ENCODE measurements at places on chromosomes 2 and 18.

- DNase-seq: no peak
These were observed 58.4 kb downstream of the ATOH8 start for GRCh38 chr2:85812094-85812735.

GRCh38 chr2:86806059-86806857 lies 15.5 kb upstream of the CD8A start:
- DNase-seq: no peak

DNA sequence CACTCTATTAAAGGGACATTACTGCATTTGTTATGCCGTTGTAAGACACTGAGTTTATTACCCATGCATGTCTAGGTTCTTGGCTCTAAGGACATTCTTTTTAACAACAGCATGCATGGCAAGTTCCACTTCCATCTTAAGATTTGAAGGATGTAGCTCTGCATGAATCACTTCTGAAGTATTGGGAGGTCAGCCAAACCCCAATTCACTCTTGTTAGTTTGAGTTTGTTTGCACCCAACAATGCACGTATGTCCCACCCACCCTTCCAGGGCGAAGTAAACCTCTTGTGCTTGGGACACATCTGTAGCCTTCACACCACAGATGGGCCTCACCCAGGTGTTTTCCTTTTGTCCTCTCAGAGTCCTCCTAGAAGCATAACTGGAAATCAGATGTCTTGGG lies 5.6 kb upstream of the LAMA3 start:
- no peak for DNase-seq

DNA sequence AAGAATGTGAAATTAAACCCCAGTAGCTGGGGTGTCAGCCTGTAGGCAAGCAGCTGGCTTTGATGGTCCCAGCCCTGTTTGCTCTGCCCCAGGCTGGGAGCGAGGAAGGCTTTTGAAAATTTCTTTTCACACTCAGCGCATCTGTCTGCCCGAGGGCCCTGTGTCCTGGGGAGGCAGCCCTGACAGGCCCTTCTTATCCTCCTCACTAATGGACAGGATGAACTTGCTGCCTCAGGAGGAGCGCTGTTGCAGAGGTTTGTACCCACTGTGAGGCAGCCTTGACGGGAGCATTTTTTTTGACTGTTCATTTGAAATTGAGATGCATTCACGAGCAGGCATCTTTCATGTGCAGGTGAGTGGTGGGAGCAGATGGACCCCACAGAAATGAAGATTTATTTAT lies 62.4 kb downstream of the SERPINB8 start:
- no peak for DNase-seq

DNA sequence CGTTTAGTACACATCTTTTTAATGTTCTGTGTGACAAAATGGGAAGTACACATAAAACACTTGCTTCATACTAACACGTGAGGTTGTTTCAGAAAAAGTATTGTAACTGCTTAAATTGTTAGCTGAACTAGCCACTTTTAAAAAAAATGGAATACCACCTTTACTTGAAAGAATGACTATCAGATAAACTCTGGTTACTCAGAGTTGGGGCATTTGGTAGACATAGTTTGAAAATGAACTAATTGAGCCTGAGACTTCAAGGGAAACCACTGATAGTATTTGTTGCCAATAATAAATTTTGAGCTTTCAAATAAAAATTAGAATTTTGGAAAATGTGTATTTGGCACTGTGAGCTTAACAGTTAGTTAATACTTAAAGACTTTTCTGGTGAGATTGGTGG lies 103.0 kb upstream of the FBXO11 start:
- DNase-seq: no peak

GRCh38 chr18:77035380-77036187 lies 97.0 kb downstream of the MBP start:
- no peak for DNase-seq

DNA sequence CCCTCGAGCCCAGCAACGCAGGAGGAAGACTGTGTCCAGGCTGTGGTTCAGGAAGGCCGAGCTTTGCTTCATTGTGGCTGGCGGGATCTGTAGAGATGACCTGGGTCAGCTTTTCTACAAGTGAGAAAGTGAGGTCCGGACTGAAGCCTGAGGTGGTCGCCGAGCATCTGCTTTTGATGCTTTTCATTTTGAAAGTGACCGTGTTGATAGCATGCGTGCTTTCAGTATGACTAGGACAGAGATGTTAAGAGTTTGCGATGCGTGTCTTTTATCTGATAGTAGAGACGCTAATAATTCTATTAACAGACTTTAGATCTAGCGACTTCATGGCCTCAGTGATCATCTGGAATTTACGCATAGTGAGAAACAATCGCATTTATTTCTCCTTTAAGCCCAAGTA lies 28.1 kb downstream of the CTDP1 start:
- no peak for DNase-seq

- DNase-seq: no peak
These were observed 773 bp downstream of the MBP start for GRCh38 chr18:77131652-77132368.

DNA sequence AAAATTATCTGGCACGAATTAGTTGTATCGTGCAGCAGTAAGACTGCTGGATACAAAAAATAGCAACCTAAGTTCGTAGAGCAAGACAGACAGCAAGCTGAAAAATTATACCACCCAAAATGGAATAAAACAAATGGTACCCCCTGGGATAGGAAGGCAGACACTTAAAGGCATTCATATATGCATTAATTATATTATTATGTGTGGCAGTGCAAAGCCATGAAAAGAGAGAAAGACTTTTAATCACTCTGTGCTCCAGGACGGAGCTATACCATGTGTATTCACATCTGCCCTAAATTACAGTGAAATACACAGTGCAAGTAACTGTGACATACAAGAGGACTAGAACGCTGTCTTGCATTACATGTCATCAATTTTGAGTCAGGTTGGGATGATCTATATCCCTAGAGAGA lies 235.9 kb downstream of the GULP1 start:
- DNase-seq: no peak

DNA sequence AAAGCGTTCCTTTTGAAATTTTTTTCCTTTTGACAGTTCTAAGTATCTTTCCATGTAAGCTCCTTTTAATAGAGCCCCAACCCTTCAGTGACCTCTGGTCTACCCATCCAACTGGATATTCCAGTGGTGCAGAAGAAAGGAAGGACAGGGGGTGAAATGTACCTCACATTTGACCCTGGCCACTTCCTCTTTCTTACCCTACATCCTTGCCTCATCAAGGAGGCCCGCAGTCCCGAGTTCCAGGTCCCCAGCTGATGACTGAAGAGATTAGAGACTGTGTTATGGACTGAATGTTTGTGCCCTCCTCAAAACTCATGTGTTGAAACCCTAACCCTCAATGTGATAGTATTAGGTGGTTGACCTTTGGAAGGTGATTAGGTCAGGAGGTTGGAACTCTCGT lies 158.1 kb downstream of the RBM43 start:
- no peak for DNase-seq

GRCh38 chr2:21910832-21911507 lies 787.2 kb downstream of the TDRD15 start:
- DNase-seq: no peak

- peak; percentile 38 for DNase-seq
These were observed 860.6 kb upstream of the ZEB2 start for GRCh38 chr2:145380436-145381017.

- no peak for DNase-seq
These were observed 107.2 kb upstream of the CDH2 start for GRCh38 chr18:28284132-28284531.

- no peak for DNase-seq
These were observed 78.5 kb downstream of the ATL2 start for GRCh38 chr2:38298539-38298938.

- DNase-seq: no peak
These were observed 238.6 kb downstream of the C1D start for GRCh38 chr2:67824186-67824585.

DNA sequence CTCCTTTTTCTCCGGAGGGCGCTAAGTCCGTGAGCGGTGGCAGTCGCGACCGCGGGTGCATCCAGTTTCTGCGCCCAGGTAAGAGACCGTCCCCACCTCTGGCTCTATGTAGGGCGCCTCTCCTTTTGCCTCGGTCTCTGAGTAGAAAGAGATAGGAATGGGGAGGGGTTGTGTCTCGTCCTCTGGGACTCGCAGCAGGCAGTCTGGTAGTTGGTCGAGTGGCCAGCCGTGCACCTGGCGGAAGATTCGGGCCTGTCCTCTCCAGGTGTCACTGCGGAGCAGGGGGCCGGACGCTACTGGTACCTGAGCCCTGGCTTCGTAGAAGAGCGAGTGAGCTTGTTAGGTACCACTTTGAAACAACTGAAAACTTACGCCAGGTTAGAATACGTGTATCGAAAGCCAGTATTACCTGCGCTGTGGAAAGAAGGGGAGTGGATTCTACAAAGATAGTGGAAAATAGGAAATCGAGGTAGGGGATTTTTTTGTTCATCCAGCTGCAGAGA lies 403 bp downstream of the MAP2 start:
- no peak for DNase-seq

DNA sequence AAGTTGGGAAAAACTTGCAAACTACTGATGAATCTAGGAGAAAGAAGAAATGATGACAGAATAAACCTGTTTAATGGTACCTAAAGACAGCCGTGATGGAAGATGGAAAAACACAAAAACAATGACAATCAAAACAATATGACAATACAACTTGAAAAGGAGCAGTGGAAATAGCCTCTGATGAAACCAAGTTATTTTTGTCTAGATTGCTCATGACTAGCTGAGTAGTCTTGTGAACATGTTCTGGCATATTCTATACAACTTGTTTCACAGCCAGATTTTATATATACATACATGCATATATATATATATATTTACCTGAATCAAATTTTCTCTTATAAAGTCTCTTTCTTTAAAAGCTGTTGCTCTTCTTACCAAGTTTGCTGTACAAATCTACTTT lies 439.1 kb downstream of the TGIF1 start:
- no peak for DNase-seq

GRCh38 chr18:8562919-8563318 lies 46.3 kb upstream of the RAB12 start:
- no peak for DNase-seq

- no peak for DNase-seq
These were observed 213.5 kb downstream of the FSIP2 start for GRCh38 chr2:185952100-185952499.

- no peak for DNase-seq
These were observed 193.4 kb upstream of the MYT1L start for GRCh38 chr2:2524348-2524941.

DNA sequence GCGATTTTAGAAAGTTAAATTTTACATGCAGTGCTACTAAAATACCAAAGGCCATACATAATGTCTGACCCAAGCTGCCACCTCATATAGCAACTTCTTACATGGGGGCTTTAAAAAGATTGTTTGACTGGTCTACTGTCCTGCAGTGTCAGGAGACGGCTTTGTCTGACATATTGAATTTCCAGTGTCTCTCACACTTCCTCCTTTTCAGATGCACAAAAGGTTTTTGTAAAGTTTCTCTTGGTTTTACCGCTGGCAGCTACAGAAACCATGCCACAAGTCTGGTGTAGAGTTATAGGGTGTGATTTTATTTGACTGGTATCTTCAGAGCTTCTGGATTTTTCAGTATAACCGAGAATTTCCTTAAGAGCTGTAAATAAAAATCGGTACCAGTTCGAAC lies 1.1 kb upstream of the ASAP2 start:
- no peak for DNase-seq

DNA sequence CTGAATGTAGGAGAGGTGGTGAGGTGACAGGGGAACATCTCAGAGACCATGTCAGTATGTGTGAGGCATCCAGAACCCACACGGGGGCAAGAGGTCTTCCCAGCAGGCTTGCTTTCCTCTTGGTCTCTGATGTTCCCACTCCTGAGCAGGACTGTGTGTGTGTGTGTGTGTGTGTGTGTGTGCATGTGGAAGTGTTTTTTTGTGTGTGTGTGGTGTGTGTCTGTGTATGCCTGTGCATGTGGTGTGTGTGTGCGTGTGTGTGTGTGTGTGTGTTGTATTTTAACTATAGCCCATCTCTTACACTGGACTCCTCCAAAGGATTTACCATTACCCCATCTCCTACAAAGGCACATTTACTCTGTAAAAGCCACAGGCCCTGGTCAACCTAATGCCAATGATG lies 40.4 kb downstream of the SLC4A5 start:
- no peak for DNase-seq

All from kidney epithelial cell (primary cell).